ENCODE measurements at places on chromosomes 12 and 14.

- no peak for DNase-seq
These were observed 17.6 kb upstream of the NTN4 start for GRCh38 chr12:95808146-95808545.

GRCh38 chr12:131113568-131114270 lies 160.0 kb downstream of the ADGRD1 start:
- DNase-seq = no peak

DNA sequence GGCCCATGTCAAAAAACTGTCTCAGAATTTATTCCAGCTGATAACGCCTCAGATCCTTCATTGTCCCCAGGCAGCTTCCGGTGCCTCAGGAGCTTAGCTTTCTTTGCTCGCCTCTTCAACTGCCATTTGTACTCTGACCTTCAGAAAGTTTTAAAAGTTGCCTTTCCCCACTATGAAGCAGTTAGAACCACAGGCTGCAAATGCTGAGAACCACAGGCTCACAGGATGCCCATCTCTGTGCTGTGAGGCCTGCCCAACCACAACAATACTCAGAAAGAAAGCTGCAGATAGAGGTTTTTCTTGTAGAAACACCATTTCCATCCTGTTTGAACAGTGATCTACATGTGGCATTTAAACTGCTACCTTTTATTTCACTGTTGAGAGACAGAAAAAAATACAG lies 131.1 kb downstream of the PRKCH start:
- DNase-seq = no peak

- DNase-seq = no peak
These were observed 8.7 kb upstream of the SPATS2 start for GRCh38 chr12:49358483-49359141.

- no peak for DNase-seq
These were observed 603.4 kb upstream of the FOXG1 start for GRCh38 chr14:28163233-28163632.

- DNase-seq = no peak
These were observed 19.5 kb upstream of the HHIPL1 start for GRCh38 chr14:99625476-99625875.
